Activated CD4-positive, alpha-beta T cell treated with anti-CD3 and anti-CD28 coated beads, Interleukin-2, amount 50 U/mL, for 16 hours (primary cell): ENCODE measurements at places on chromosomes 4 and X.

DNA sequence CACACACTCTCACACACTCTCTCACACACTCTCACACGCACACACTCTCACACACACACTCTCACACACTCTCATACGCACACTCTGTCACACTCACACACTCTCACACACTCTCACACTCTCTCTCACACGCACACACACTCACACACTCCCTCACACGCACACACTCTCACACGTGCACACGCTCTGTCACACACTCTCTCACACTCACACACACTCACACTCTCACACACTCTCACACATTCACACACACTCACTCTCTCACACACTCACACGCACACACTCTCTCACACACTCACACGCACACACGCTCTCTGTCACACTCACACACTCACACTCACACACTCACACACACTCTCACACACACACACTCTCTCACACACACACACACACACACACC is 43.0 kb upstream of the DCTD start:
- no peak for DNase-seq

DNA sequence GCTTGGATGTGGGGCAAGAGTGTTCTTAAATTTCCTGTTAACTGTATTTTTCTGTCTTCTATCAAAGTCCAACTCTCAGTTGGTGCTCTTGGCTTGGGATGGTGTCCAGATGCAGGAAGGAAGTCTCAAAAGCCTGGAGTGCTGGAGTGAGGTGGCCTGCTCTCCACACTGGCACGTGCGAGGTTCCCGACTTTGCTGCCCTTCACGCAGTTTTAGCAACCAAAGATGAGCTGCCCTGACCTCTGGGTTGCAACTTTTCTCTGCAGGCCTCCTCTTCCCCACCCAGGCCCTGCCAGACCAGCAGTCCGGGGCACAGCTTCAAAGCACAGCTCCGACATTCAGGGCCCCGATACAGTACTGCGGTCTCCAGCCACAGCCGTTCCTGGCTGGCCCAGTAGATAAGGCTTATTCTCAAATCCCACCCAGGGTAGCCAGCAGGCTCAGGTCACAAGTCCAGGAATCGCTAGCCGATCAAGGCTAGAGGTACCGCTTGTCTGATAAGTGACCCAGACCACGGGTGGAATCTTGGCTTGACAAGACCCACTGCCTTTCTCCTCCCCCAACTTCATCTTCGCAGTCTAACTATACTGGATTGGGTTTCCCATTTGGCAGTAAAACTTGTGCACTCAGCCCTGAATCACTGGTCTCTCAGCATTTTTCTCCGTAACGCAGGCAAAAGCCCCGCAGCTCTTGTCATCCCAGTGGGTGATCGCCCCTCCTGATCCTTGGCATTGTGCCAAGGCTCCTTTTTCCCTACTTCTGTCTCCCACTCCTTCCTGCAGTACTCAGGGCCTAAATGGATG is 21.8 kb upstream of the JADE1 start:
- DNase-seq, result no peak

DNA sequence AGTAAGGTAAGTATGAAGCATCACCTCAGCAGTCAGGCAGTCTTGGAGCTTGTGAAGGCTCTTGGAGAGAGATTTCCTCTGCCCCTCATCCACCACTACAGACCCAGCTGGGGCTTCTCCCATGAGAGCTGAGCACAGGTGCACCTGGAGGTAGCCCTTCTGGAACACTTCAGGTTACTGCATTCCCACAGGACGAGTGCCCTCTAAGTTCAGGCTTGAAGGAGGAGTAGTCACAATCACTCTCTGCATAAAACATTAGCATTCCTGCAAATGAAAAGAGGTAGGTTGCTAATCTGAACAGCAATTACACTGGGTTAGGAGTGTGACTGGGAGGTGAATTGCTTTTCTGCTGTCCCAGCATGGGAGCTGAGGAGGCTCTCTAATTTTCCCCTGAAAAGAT is 308.8 kb downstream of the TEX13C start:
- no peak for DNase-seq

GRCh38 chrX:148457279-148457678 is 43.1 kb upstream of the AFF2 start:
- no peak for DNase-seq

- DNase-seq, result peak; percentile 3
Measured at GRCh38 chr4:176357359-176358082, 37.8 kb downstream of the SPCS3 start.

GRCh38 chr4:39044956-39045826 is 13.0 kb upstream of the TMEM156 start:
- DNase-seq, result peak; percentile 20

- DNase-seq, result peak; percentile 59
Measured at GRCh38 chrX:71650333-71650969, 16.9 kb upstream of the LOC101059915 start.

DNA sequence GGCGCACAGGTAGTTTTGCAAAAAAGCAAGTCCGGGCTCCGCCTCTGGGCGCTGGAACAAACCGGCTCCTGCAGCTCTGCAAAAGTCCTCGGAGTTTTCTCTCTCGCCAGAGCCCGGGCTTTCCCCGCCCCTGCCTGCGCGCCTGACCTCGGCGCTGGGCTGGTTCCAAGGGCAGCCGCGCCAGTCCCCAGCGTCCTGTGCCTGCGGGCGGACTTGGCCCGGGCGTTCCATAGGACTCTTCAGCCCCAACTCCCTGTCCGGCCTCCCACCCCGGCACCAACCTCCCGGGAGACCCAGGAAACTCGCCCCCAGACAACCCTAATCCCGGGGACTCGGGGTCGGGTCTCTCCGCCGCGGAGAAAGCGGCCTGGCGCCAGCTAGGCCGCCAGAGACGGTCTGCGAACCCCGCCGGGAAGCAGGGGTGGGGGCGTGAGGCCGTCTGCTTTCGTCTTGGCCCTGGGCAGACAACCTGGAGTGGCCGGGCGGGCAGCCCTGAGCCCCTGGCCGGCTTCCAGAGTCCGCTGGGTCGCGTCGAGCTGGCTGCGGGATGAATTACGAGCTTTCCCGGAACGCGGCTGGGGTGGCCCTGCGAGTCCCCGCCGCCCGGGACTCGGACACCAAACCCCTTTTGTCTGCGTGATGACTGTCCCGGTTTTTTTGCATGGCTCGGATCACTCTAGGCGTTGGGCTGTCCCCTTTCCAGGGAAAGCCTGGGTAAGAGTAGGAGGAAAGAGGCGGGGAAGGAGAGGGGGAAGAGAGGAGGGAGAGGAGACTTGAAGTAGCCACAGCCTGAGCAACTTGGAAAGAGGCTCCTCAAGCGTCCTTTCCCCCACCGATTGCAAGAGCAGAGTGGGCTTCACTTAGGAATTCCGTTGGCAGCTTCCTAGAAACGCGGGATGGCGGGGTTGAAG is 916 bp downstream of the MXRA5 start:
- no peak for DNase-seq

GRCh38 chrX:125402807-125403206 is 83.1 kb downstream of the TEX13C start:
- no peak for DNase-seq

DNA sequence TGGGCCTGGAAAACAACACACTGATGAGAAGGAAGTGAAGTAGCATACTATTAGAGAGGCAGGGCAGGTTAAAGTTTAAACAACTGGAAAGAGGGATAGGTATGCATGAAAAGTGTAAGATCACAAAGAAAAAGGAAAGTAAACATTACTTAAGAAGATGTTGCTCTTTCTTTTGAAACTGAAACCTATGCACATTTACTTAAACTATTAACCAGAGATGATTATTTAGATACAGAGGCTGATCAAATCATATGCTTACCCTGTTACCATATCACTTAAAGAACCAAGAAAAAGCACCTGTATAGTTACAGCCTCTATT is 37.8 kb downstream of the NAP1L5 start:
- no peak for DNase-seq

DNA sequence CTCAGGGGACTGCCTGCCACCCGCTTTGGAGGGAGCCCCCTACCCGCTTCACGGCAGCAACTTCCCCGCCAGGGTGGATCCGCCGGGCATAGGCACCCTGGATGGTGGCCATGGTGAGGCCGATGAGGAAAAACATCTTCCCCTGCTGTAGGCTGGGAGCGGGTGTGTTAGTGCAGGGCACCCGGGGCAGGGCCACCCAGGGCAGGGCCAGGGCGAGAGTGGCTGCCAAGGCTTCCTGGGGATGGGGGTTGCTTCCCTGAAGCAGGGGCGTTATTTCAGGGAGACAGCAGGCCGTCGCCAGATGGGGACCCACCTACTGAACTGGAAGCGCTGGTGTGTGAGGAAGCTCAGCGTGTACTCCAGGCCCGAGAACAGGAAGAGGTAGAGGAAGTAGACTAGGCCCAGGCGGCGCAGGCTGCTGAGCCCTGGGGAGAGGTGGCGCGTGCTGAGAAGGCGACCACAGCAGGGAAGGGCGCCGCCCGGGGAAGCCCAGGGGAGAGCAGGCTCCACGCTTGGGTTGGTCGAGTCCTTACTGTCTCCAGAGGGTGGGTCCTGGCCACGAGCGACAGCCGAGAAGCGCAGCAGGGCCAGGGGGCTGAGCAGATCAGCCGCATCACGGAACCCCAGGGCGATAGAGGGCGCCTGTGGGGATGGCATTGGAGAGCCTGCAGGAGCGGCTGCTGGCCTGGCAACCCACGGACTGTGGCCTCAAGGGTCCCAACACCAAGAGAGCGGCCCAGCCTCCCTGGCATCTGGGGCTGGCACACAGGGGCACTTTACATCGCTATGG is 31.5 kb downstream of the NOP14 start:
- peak; percentile 68 for DNase-seq

DNA sequence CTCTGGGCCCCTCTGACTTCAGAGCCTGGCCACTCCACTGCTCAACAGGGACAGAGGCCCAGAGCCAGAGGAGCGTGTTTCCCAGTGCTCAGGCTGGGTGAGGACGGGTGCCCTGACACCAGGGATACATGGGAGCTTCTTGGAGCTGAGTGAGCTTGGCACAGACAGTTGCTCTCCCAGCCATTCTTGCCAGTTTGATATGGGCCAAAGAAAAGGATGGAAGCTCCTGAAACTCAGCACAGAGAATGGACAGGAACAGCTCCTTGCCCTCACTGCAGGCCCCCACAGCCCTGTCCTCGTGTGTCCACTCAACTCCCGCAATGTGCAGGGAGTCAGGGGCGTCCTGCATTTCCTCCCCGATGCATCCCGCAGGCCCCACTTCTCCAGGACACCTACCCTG is 38.8 kb downstream of the NSG1 start:
- no peak for DNase-seq

- no peak for DNase-seq
Measured at GRCh38 chrX:3697220-3697684, 16.2 kb downstream of the PRKX start.

- no peak for DNase-seq
Measured at GRCh38 chrX:150324035-150324728, 38.9 kb upstream of the MAMLD1 start.

GRCh38 chr4:64824591-64824990 is 415.3 kb upstream of the TECRL start:
- DNase-seq, result no peak

- DNase-seq, result no peak
Measured at GRCh38 chr4:124958847-124959246, 246.3 kb upstream of the ANKRD50 start.

GRCh38 chrX:72604112-72604511 is 31.5 kb upstream of the HDAC8 start:
- peak; percentile 35 for DNase-seq

GRCh38 chrX:11532291-11533078 is 133.2 kb downstream of the ARHGAP6 start:
- no peak for DNase-seq

- peak; percentile 60 for DNase-seq
Measured at GRCh38 chrX:119784747-119785446, 6.5 kb downstream of the RPL39 start.

- no peak for DNase-seq
Measured at GRCh38 chr4:17092736-17093437, 194.4 kb upstream of the LDB2 start.

GRCh38 chrX:149825424-149825823 is 43.7 kb downstream of the MAGEA9 start:
- DNase-seq, result peak; percentile 45

DNA sequence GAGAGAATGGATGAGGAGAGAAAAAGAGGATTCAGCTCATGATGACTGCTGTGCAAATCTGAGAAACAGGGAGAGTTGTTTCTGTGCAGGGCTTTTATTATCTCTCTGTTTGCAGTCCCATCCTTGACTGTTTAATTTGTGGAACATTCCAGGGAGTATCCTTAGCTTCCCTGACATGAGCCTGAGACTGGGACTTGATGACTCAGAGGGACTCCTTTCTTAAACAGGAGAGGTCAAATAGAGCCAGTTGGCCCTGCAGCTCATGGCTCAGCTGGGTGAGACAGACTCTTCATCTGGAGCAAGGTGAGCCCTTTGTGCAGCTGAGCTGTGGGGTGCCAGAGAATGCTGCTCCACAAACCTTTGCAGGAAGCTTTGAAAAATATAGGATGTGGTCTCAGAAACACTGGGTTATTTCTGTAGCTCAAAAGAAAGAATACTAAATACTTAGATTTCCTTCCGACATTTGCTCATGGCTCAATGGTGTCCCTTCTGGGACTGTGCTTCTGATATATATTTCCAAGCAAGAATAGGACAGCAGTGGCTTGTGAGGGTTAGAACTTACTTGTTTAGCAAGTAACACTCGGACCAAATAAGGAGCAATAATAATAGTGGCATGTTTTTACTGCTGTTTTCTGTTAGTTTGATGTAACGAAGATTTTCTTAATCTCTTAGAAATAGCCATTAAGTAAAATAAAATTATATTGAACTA is 14.5 kb downstream of the ARHGAP24 start:
- DNase-seq, result no peak

GRCh38 chr4:152068866-152069265 is 308.1 kb upstream of the GATB start:
- DNase-seq, result no peak

DNA sequence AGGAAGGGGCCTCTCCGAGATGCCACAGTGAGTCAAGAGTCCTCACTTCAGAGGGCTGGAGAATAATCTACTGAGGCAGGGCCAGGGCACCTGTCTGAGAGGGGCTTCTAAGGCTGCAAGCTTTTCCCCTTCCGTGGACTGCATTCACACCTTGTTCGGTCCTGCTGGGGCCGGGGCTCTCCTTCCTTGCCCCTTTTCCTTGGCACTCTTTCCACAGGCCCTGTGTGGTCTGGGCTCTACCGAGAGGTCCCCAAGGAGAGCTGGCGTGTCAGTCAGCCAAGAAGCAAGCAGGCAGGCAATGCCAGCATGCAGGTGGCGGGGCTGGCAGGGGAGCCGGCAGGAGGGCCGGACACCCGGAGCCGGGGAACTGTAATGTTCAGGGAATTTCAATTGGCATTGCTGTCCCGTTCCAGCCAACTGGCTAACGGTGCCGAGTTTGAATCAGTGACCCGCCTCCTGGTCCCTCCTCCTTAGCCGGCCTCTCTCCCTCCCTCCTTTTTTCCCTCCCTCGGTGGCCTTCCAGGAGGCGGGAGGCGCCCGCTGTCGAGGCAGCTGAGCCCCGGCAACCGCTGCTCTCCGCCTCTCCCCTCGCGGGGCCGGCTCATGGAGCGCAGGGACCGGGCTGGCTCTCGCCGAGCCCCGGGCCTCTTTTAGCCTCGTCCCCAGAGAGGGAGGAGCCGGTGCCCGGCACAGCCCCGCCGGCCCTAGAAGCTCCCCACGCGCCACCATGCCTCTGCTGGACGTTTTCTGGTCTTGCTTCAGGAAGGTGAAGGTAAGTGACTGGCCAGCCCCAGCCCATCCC is at the start of gene STARD8:
STARD8 (plus strand) TSS at position 511 of the 802 bp plus-strand sequence; CDS start at position 728, 217 bp downstream.
- no peak for DNase-seq

- no peak for DNase-seq
Measured at GRCh38 chr4:180304321-180304720, 1938.9 kb upstream of the TENM3 start.
